ENCODE measurements at places on chromosomes 7 and 10. TPM values are rescaled to one million over a fixed set of nuclear protein-coding genes. Genes with fewer than 3 reads are reported as not detected.

GRCh38 chr7:102460467-102460866 lies 4.2 kb downstream of the ALKBH4 start:
- peaks cover 13% of the 10 kb centered on the region for H3K36me3 ChIP-seq
- peaks cover 9% of the 10 kb centered on the region for H3K27me3 ChIP-seq
- no peak for DNase-seq
- peaks cover 10% of the 10 kb centered on the region for H3K4me1 ChIP-seq
- H3K4me3 ChIP-seq, result no peak overlapping the region

GRCh38 chr7:64867863-64868440 lies 35.1 kb upstream of the ZNF273 start:
- no peak overlapping the region for H3K4me3 ChIP-seq
- no peaks in the 10 kb centered on the region for H3K4me1 ChIP-seq
- no peak for DNase-seq

DNA sequence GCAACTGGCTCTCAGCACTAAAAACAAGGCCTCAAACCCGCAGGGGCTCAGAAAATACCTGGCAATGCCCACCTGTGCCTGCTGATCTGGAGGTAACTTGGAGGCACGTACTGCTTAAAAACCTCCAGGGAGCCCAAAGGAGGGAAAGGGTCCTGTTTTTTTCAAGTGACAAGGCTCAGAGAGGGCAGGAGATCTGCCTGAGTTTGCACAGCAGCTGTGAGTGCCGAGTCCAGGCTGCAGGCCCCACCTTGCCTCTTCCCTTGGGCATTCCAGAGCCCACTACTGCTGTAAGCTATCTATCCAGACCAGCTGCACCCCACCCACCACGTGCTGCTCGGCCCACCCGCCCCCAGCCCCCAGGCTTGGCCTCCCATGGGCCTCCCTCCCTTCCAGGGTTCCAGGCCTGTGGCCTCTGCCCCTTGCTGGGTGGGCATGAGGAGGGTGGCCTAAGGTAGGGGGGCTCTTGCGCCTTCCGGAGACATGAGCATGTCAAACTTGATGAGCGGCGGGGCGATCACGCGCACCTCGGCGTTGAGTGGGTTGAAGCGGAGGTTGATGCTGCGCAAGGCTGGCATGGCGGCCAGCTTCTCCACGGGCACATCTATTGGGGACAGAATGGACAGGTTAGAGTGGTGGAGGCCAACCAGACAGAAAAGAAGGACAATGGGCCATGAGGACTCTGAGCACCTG lies 17.2 kb upstream of the NPFFR1 start:
- no peak for DNase-seq
- H3K27me3 ChIP-seq, result peaks cover 1% of the 10 kb centered on the region
- H3K36me3 ChIP-seq, result no peaks in the 10 kb centered on the region
- H3K27ac ChIP-seq, result no peak overlapping the region
- H3K4me3 ChIP-seq, result no peak overlapping the region

DNA sequence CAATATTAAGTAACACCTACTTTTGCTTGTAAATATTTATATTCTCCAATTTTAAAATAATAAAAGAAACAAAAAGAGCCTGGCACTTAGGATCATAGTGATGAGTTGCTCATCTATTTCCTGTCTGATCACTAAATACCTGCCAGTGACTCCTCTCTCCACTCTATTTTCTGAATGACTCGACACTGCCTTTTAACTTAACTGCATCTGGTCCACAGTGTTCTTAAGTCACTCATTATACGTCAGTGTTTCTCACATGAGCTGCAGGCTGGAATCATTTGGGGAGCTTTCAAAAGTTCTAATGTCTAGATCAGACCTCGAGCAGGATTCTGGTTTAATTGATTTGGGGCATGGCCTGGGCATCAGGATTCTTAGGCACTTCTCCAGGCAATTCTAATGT lies 78.0 kb upstream of the AGBL3 start:
- no peaks in the 10 kb centered on the region for H3K27me3 ChIP-seq
- no peak overlapping the region for H3K4me3 ChIP-seq
- no peak for DNase-seq
- no peaks in the 10 kb centered on the region for H3K36me3 ChIP-seq
- H3K27ac ChIP-seq, result no peak overlapping the region

- no peaks in the 10 kb centered on the region for H3K36me3 ChIP-seq
- H3K4me1 ChIP-seq, result peaks cover 26% of the 10 kb centered on the region
- no peak overlapping the region for H3K4me3 ChIP-seq
These were observed 108.0 kb downstream of the SND1 start for GRCh38 chr7:127759945-127760421.

GRCh38 chr7:140924019-140924820 lies 509 bp downstream of the BRAF start:
- H3K27ac ChIP-seq, result no peak overlapping the region
- H3K27me3 ChIP-seq, result no peaks in the 10 kb centered on the region
- DNase-seq, result peak; percentile 75
- peaks cover 5% of the 10 kb centered on the region for H3K4me1 ChIP-seq
- no peak overlapping the region for H3K4me3 ChIP-seq

GRCh38 chr7:8809320-8809719 lies 375.9 kb downstream of the NXPH1 start:
- no peaks in the 10 kb centered on the region for H3K27me3 ChIP-seq
- no peak for DNase-seq
- H3K4me1 ChIP-seq, result peaks cover 3% of the 10 kb centered on the region
- H3K27ac ChIP-seq, result no peak overlapping the region

Gene EIF4H
- total RNA-seq, result 274 TPM
